ENCODE measurements at places on chromosomes 7 and 10. TPM values are rescaled to one million over a fixed set of nuclear protein-coding genes. Genes with fewer than 3 reads are reported as not detected.

The EIF5AL1 gene
- 0.92 TPM for polyA plus RNA-seq

The ASAH2 gene
- polyA plus RNA-seq, result 4.4 TPM

The TMEM273 gene
- polyA plus RNA-seq, result not detected

The DDC gene
- 7.0 TPM for polyA plus RNA-seq

The NME8 gene
- not detected for polyA plus RNA-seq

The FAM13C gene
- polyA plus RNA-seq, result 18.4 TPM
